ENCODE measurements at places on chromosomes 5 and 9. TPM values are rescaled to one million over a fixed set of nuclear protein-coding genes. Genes with fewer than 3 reads are reported as not detected.

GRCh38 chr5:15977851-15978250 lies 201.7 kb downstream of the MARCHF11 start:
- no peak for DNase-seq

DNA sequence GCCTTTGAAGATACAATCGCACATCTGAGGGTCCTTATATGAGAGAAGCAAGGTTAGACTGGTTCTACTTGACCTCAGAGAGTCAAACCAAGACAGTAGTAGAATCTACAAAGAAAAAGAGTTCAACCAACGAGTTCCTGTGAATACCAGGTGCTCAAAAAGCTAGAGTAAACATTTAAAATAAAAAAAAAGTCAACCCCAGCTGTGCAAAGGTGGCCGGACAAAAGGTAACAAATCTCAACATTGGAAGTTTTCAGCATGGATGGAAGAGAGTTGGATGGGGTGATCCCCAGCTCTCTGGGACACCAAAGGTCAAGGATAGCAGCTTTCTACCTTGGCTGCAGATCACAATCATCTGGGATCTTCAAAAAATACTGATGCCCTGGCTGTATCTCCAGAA lies 14.4 kb downstream of the SHB start:
- DNase-seq = no peak

- DNase-seq = no peak
Observed at GRCh38 chr5:29561564-29561963, 1631.9 kb upstream of the CDH6 start.

The F12 gene
- not detected for total RNA-seq

DNA sequence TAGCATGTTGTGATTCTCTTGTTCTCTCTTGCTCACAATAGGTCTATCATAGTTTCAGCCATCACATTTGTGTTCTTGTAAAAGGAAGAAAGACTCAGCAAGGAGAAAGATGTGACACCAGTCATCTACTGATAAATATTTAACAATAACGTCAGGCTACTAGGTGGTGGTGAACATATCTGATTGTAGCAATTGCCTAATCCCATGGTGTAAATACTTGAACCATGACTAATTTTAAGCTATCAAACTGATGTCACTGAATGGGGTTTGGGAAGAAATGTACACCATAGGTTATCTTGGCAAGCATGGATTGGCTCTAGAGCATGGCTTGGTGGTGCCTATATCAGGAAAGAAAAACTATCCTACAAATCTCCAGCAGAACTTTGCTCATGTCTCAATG lies 16.6 kb downstream of the DMRTA1 start:
- no peak for DNase-seq

DNA sequence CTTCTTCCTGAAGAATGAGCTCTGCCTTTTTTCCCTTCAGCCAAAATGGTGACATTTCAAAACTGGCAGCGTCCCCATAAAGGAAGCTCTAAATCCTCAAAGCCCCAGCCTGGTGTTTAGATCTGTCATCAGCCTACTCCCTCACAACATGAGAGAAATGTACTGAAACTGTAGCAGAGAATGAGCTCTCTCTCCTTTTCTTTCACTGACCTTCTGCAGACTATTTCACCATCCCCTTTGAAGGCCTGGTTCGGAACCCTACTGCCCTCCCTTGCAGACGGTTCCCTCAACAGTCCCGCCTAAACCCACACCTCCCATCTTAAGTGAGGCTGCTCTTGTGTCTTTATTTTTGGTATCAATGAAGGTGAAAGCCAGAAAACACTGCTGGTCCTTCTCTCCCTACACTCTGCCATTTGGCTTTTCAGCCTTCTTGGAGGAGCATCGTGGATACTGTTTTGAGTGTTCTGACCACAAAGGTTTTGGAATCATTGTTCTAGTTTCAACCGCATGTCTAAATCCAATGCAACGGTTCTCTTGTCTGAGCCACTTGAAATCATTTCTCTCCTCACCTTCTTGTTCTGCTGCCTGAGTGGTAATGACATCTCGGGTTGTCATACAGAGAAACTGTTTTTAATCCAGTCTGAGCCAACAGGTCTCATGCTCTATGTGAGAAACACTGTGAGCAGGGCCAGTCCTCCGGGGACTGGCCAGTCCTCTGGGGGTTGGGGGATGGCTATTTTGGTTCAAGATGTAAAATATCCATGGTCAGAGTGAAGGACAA lies 39.0 kb downstream of the ITK start:
- DNase-seq = no peak
